OCI-LY7 (cell line): ENCODE measurements at places on chromosomes 12 and 14.

- no peak for DNase-seq
These were observed 1.5 kb upstream of the EIF2B2 start for GRCh38 chr14:75001261-75001660.

DNA sequence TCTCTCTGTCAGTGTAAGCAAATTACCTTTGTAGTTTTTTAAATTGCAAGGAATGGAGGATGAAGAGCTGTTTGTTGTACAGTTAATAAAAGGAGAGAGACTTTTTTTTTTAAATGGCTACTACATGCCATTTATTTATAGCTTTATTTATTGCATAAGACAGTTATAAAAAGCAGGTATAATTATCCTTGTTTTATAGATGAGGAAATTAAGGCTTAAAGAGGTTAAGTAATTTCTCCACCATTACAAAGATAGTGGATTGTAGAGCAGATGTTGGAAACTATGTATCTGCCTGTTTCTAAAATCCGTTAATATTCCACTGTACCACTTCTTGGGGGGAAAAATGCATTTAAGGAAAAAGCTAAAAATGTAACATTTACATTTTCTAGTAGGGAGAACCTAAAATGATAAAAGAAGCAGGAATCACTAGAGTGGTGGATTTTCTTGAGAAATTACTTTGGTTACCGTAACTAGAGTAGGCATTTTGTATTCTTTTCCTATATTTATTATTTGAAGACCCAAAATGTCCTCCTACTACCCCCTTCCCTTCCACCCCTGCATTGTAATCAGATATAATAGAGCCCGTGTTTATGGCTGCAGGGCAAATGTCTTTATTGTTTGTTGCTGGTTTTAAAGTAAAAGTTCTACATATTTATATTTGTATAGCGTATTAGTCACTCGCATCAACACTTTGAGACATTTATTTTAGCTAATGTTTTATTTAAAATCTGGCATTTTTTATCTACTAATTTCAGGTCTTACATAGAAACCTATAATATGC is 2.3 kb downstream of the SNAPC1 start:
- DNase-seq = no peak

GRCh38 chr14:71138448-71139293 is 231.4 kb downstream of the PCNX1 start:
- DNase-seq = peak; percentile 77

- DNase-seq = no peak
These were observed 424.0 kb downstream of the RMST start for GRCh38 chr12:97886511-97887176.

DNA sequence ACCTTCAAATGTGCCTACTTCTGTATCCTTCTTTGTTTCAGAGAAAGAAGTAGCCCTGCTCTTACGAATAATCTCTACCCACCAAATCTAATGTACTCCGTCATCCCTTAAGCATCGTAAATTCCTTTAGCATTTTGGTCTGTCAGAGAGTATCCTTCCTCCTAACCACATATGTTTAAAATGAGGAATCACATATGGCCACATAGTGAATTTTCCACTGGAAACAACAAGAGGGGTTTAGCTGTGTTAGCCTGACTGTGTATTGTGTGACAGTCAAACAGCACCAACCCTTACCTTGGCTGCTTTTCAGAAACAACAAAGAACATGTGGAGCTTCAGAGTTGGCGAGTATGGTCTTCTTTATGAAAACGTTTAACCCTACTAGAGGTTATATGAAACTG is 5.5 kb downstream of the LUM start:
- DNase-seq = no peak

- peak; percentile 62 for DNase-seq
These were observed 15.5 kb upstream of the ENDOU start for GRCh38 chr12:47740606-47741339.

DNA sequence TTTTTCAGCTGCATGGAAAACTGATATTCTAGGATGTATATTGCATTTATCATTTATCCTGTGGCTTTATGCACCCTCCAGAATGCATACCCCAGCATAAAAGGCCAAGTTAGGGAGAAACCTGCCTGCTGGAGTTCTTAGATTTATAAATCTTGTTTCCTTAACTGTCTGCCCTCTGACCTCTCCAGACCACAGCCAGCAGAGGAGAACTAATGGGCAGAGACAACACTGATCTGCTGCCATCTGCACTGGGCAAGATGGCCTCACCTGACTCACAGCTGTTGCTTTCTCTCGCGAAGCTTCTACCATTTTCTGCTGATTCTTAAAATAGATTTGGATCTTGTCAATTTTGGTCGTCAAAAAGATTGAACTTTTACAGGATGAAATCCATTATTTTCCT is 65.8 kb downstream of the PPP2R5C start:
- no peak for DNase-seq

GRCh38 chr12:108231109-108231905 is 102.2 kb downstream of the WSCD2 start:
- DNase-seq = no peak

GRCh38 chr14:88535149-88535548 is 19.7 kb downstream of the PTPN21 start:
- DNase-seq = no peak
